ENCODE measurements at places on chromosomes 3 and 15.

DNA sequence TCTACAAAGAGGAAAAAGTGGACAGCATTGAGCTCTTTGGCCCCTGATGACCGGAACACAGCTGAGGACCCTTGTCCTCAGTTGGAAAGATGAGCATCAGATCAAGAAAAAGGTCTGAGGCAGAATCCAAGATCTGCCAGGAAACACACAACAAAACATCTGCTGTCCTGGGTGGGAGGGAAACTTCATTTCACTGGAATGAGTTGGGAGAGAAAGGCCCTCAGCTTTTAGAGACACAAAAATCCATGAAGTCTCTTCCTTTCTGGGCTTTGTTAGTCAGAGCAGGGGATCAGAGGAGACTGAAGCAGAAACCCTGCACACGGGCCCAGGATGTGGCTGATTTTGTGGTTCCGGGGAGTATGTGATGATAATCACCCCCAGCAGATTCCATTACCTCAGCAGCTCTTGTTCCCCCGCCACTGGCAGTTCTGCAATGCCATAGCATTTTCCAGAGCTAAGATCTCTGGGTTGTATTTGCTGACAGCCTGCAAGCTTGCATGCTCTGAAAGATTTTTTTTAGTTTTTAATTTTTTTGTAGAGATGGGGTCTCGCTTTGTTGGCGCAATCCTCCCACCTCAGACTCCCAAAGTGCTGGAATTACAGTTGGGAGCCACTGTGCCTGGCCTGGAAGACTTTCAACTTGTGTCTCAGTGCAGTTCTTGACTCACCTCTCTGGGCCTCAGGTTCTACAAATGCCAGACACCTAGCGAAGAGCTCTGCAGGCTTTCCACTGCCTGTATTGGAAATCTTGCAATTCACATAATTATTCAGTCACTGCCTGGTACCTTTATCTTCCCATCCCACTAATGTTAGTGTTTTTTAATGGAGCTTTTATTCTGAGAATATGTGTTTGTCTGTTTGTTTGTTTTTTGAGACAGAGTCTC lies 5.8 kb upstream of the TATDN2 start:
- DNase-seq = peak; percentile 76

GRCh38 chr3:59392116-59392515 lies 342.3 kb upstream of the CFAP20DC start:
- DNase-seq = no peak

DNA sequence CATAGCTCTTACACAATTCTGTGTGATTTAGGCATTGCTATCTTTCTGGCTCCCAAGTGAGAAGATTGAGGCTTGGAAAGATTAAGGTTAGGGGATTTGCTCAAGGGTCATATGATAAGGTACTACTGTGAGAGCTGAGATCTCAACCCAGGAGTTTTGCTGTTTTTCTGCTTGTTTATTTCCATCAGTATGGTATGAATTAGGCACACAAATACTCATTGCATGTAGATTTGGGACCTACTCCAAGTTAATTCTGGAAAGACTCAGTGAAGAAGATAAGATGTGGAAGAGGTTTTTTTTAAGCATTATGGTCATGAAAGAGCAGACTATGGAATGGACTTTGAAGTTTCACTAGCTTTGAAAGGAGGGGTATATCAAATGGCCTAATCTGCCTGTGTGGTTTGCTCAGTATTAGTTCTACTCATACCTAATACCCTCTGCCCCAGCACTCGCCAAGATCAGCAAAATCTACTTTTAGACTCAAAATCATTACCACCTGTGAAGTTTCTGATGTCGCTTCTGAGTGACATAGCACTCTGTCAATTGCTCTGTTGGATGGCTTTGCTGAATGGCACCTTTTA lies 12.5 kb downstream of the MBNL1 start:
- no peak for DNase-seq

DNA sequence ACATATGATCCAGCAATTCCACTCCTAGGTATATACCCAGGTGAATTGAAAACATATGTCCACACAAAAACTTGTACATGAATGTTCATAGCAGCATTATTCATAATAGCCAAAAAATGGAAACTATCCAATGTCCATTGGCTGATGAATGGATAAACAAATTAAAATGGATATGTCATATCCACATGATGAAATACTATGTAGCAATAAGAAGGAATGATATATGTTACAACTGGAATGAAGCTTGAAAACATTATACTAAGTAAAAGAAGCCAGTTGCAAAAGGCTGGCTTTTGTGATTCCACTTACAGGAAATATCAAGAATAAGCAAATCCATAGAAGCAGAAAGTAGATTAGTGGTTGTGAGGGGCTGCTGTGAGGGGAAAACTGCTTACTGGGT lies 33.7 kb downstream of the BNC1 start:
- no peak for DNase-seq

DNA sequence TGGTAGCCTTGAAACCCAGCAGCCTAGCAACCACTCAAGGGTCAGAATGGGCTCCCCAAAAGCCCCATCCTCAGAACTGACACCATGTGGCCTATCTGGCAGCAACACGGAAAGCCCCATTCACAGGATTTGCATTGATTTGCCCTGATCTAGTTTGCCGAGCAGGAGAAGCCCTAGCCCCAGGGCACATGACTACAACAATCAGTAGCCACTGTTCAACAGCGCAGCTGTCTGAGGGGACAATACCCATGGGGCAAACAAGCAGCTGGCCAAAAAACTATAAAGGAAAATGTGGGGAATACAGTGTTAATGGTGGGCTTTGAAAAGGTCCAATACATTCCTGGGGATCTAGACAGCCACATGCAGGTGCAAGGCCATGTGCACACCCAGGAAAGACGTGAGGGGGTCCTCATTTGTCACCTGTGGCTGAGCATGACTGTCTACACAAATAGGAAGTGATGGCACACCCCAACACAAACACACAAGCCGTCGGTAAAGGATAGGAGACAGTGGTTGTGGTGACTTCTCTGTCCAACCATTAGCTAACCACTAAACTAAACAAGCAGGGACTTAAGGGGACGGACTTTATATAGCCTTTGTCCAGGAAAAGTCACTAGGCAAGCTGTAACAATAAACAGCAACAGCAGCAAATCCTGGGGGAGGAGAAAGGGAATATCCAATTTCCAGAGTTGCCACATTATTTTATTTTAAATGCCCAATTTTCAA lies 113.7 kb downstream of the LRIG1 start:
- no peak for DNase-seq

- no peak for DNase-seq
Measured at GRCh38 chr15:66044837-66045236, 175.5 kb downstream of the RAB11A start.

- no peak for DNase-seq
Measured at GRCh38 chr3:127037418-127037841, 54.5 kb downstream of the PLXNA1 start.

- DNase-seq = no peak
Measured at GRCh38 chr15:64112904-64113303, 17.1 kb downstream of the SNX1 start.

GRCh38 chr3:186653984-186654383 lies 11.8 kb upstream of the HRG start:
- DNase-seq = no peak

GRCh38 chr15:101099183-101099582 lies 152.7 kb downstream of the CHSY1 start:
- no peak for DNase-seq

- no peak for DNase-seq
Measured at GRCh38 chr15:48856942-48857341, 21.0 kb upstream of the EID1 start.

- DNase-seq = no peak
Measured at GRCh38 chr3:193843474-193844301, 250.7 kb downstream of the OPA1 start.

DNA sequence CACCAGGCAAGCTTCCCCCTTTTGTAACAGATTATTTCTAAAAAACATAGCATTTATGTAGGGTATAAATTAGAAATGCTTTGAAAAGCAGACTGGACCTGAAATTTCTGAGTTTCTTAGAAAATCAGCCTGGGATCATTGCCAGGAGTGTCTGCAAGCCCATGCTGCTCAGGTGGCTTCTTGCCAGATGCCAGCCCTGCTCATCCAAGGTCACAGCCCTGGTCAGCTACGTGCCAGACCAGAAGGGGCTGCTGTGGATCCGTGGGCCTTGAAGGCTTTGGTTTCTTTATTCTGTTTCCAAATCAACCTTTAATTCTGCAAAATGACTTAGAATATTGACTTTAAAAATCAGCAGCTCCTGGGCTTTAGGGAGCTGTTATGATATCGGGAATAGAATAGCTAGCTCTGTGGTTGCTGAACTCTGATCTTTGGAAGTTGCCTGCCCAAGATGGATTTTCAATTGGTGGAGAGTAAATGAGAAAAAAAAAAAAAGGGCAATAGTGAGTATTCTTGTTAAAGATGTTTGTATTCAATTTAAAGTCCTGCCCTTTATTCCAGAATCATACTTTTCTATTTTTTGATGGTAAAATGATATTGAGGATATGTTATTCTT lies 370.1 kb upstream of the ONECUT1 start:
- no peak for DNase-seq

DNA sequence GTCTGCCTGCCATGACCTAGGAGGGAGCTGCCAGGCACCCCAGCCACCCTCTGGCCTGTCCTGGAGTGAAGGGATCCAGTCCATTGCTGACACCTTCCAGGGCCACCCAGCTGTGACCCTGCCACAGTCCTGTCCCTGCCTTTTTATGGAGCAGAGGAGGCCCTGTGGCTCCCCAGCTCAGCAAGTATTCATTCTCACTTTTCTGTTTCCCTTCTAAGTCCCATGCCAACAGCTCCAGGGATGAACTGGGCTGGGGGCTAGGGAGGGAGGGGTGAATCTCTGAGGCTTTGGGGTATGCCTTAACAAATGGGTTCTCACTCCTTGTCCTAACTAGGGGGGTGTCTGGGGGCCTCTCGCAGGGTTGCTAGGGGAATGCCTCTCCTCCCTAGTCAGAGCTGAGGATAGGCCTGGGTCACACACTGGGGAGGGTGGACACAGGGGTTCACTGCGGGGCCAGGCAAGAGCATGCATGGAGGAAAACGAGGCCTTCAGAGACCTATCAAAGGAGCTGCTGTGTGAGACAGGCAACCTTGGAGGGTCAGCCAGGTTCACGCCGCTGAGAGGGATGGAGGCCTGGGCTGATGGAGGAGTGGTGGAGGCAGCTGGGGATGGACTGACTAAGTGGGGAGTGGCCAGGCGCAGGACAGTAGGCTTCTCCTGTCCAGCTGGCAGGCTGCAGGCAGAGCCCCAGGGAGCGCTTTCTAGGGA lies 31.8 kb downstream of the EPHB3 start:
- no peak for DNase-seq

GRCh38 chr3:88434001-88434400 lies 284.2 kb downstream of the C3orf38 start:
- no peak for DNase-seq

GRCh38 chr15:44711743-44712345 lies 527 bp downstream of the B2M start:
- peak; percentile 63 for DNase-seq

GRCh38 chr15:32884146-32884545 lies 166.3 kb downstream of the GREM1 start:
- DNase-seq = no peak

- DNase-seq = no peak
Measured at GRCh38 chr3:178310949-178311348, 225.3 kb upstream of the KCNMB2 start.

- DNase-seq = no peak
Measured at GRCh38 chr15:89680282-89680873, 1.2 kb upstream of the PLIN1 start.

DNA sequence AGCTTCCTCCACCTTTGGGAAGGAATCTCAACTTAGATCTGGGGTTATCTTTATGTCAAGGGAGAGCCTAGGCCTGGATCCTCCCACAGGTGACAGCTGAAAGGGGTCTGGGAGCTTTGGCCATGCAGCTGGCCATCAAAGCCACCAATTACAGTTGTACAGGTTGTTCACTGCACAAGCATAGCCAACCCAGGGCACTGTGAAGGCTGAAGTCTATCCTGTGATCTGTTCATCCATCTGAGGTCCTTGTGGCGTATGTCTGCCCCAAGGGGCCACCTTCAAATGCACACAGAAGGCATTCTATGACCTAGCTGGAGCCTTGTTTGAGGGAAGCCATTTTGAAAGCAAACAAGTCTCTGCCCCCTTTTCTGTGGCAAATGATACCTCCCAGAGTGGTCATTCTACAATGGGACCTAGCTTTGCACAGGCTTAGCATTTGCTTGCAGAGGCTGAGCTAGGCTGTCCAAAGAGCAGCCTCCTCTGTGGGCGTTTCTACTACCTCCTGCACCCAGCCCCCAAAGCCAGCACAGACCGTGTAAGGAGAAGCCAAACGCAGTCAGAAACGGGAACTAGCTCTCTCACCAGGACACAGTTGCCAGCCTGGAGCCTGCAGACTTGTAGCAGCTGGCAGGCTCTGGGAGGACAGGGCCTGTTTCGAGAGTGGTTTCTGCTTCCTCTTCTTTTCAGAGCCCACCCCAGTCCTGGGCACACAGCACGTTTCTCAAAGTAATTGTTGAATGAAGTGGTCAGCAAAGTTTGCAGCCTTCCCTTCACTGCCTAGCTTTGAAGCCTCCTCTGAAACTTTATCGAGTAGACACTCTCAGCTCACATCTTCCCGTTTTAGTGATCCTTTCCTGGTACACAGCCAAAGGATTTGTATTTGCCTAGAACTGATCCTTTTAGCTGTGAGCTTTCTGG lies 157.3 kb upstream of the SMAD3 start:
- no peak for DNase-seq

DNA sequence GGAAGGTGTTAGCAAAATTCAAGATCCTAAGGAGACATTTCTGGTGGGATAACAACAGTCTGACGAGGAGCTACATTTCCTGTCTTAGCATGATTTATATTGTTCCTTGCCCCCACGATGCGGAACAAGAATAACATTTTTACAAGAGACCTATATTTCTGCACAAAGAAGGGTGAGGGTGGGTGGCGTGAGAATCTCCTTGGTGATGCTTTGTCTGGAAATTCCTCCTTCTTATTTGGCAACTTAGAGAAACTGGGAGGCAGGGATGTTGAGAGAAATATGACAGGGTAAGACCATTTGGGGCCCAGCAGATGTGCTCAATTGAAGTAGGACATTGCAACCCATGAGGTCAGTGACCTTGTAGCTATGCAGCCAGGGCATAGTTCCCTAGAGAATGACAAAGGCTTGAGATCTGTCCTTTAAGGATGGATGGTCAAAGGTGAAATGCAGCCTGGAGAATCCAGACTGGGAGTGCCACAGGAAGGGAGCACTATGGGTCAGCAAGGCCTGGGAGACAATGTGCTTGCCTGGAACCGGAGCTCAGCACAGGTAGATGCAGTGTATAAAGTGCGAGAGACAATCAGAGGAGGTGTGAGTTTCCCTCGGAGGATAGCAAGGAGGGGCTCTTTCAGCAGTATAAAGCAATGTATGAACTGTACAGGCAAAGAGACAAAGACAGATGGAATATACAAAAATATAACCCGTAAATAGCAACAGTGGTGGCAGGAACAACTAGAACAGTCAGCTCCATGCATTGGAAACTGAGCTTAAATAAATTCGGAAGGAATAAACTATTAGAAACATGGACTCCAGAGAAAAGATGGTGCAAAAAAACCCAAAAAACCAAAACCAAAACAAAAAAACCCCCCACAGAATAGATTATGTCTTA lies 317.6 kb upstream of the TBL1XR1 start:
- no peak for DNase-seq
